Stomach (tissue), 19 donors: ENCODE measurements at places on chromosomes 2 and 18. TPM values are rescaled to one million over a fixed set of nuclear protein-coding genes. Genes with fewer than 3 reads are reported as not detected.

Gene KLHL14
- polyA plus RNA-seq: 0.28 TPM

Gene SLC8A1
- polyA plus RNA-seq: 0.33 TPM

Gene MEP1B
- not detected for polyA plus RNA-seq

Gene HRH4
- polyA plus RNA-seq: not detected

Gene IL1RN
- polyA plus RNA-seq: 27.6 TPM

Gene RAB17
- 62.9 TPM for polyA plus RNA-seq

Gene HOXD4
- polyA plus RNA-seq: 0.25 TPM

Gene IFIH1
- 6.4 TPM for polyA plus RNA-seq

Gene B3GNT7
- 1.9 TPM for polyA plus RNA-seq

Gene ALLC
- polyA plus RNA-seq: not detected

Gene DNAJC5G
- not detected for polyA plus RNA-seq

Gene GREB1
- 2.4 TPM for polyA plus RNA-seq

Gene RND3
- 34.1 TPM for polyA plus RNA-seq

Gene STARD6
- polyA plus RNA-seq: not detected
